Effector memory CD4-positive, alpha-beta T cell (primary cell): ENCODE measurements at places on chromosomes 7 and 10.
A peak's percentile ranks its signal among the peaks of the same experiment; 100 is the strongest.

- DNase-seq, result no peak
Observed at GRCh38 chr10:99612167-99612831, 7.9 kb downstream of the SLC25A28 start.

- DNase-seq, result no peak
Observed at GRCh38 chr10:29618341-29619171, 16.2 kb downstream of the SVIL start.

- peak; percentile 51 for DNase-seq
Observed at GRCh38 chr10:92690211-92690914, 608 bp downstream of the HHEX start.

- no peak for DNase-seq
Observed at GRCh38 chr7:99030951-99031350, 113.0 kb downstream of the SMURF1 start.

DNA sequence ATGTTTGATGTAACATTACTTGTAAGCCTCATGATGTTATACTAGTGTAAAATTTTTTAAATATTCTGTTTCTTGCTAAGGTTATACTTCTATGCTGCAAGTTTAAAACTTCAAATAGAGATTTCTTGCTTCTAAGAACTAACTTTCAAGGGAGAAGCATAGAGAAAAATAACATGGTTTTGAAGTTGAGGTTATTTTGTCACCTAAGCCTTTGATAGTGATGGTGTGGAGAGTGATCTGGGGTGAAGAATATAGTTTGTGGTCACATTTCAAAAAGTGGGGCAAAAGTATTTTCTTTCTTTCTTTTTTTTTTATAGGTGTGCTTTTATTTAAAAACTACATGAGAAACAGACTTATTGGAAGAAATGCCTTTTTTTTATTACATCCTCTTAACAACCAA lies 162.4 kb downstream of the GATA3 start:
- no peak for DNase-seq

- DNase-seq, result no peak
Observed at GRCh38 chr10:71761105-71761511, 12.2 kb downstream of the VSIR start.

DNA sequence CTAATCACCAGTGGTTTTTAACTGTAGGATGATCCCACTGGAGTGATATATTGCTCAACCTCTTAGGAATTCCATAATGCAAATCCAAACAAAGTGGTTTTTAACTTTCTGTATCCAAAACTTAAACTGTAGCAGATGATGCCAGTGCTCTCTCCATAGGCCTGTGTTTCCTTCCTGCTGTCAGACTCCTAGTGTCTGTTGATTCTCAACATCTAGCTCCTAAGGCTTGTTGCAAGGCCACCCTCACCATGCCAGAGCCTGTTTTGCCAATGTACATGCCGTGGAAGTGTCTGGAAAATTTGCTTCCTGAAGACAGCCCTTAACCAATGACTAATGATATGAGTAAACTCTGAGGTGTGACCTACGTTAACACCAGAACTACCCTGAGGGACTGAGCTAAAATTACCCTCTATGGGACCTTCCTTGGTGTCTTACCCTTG lies 39.3 kb downstream of the C1GALT1 start:
- no peak for DNase-seq

- no peak for DNase-seq
Observed at GRCh38 chr7:84339306-84339705, 144.7 kb upstream of the SEMA3A start.

DNA sequence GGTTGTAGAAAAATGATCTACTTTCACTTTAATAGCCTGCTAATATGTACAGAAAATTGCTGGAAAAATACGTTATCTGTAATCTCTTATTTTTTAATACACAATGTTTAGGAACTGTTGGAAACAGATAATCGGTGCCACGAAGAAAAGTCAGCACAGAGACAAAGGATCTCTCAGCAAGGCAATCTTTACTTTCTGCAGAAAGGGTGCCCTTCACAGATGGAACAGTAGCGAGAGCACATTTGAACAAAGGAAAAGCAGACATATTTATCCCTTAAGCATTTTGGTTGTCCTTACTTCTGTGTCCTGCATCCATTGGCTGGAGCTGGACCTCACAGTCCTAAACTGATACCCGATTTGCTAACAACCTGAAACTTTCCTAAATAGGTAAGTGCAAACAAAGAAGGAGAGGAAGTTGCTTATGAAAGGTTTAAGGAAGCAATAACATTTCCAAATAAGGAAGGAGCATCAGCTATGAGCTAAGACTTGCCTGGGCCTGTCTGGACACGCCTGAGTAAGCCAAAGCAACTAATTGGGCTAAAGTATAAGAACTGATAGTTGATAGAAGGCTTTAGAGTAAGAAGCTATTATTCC lies 640.0 kb downstream of the SH2D4B start:
- no peak for DNase-seq

DNA sequence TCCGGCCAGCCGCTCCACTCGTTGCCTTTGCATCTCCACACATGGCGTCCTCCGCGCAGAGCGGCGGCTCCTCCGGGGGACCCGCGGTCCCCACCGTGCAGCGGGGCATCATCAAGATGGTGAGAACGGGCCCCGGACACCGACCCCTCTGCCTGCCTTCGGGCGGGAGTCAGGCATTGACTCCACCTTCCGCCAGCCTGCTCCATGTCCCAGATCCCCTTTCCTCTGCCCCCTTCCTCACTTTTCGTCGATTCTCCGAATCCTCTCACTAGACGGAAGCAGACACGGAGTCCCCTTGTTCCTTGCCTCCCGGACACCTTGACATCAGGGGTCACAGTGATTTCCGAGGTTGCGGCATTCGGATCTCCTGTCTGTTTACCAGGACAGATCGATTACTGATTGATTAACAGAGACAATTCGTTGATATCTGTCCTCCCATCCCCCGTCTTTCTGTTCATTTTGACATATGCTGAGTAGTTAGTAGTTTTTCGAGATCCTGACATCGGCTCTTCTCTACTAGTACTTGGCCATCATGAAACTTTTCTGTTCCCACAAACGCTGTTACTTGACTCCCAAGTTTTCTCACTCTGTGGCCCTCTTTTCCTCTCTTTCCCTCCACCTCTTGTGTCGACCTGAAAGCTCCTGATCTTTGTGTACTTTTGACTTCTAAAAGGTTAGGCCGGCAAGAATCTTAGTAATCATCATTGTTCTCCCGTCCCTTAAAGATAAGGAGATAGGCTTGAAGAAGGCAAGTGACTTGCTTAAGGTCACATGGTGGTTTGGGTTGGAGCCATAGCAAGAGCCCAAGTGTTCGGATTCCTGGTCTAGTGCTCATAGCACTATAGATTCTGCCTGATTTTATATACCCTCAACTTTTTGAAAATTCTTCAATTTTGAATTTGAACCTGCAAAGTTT lies 597 bp downstream of the SND1 start:
- DNase-seq, result no peak

- DNase-seq, result no peak
Observed at GRCh38 chr10:72392571-72392970, 37.9 kb upstream of the DNAJB12 start.

DNA sequence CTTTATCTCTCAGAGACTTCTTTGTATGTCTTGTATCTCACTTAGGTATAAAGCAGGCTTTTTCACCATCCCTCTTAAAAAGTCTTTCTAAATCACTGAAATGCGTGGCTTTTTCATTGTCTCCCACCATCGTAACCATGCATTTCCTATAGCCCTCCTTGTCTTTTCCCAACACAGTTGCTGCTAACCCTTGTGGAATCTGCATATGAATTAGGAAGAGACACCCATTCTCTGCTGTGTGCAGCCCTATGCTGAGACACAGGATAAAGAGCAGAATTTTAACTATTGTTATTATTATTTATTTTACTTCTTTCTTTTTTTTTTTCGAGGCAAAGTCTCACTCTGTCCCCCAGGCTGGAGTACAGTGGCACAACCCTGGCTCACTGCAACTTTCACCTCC lies 804.3 kb upstream of the COBL start:
- no peak for DNase-seq

DNA sequence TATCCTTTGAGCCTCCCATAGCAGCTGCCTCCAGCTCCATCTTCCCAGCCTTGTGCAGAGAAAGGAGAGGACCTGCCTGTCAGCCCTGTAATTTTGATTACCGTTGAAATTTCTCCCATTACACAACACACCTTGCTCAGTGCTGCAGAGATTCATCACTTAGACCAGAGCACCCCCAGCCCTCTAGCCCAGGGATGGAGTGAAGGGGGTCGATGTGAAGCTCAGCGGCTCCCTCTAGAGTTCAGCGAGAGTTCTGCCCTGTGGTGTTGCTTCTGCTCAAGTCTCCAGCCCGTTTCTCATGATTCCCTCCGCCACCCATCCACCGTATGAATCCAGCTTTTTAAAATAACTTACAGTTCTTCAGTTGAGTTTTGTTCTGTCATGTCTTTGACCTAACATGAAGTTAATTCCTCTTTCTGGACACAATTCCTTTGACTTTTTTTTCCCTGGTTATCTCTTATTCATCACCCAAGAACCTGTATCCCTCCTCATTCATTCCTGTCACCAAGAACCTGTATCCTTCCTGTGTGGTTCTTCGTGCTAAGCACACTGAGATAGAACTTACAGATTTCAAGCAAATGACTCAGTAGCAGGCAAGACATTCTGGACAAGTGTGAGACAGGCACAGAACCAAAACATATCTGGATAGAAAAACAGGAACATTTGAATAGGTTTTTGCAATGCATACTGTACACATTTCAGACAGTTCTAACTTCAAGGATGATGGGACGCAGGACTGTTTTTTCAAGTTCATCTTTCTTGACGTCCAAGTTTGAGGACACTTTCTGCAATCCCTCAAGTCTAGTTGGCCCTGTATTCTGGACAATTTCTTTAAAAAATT lies 35.0 kb upstream of the ZNF32 start:
- no peak for DNase-seq

DNA sequence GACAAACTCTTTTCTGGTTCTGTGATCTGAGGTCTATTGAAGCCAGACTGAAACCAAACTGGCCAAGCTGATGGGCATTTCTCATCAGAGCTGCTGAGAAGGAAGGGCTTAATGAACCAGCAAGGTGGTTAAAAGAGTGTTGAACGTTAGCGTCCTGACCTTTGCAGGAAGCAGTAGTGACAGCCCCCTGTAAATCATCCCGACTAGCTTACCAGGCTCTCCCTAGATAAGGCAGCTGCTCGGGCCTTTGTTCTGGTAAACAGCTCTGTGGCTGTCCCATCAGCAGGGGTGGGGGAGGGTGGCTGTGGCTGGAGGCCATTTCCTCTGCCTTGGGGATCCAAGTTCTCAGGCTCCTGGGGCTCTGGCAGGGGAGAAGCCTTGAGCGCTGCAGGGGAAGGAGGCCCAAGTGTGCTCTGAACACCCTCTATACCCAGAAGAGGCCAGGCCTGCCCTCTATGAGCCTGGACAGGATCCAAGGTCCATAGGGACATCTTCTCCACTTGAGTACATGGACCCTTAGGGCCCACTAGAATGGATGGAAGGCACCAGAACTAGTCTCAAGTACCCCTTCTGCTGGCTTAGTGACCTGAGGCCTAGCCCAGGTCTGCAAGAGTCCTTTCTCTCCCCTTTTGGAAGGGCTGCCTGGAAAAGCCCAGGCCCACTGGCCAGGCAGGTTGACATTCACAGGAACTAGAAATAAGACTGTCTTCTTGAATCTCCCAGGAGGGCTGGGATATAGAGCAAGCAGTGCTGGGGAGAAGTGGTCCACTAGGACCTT lies 134.6 kb downstream of the ARHGAP22 start:
- no peak for DNase-seq

GRCh38 chr7:93228302-93228701 lies 2.0 kb upstream of the HEPACAM2 start:
- no peak for DNase-seq

DNA sequence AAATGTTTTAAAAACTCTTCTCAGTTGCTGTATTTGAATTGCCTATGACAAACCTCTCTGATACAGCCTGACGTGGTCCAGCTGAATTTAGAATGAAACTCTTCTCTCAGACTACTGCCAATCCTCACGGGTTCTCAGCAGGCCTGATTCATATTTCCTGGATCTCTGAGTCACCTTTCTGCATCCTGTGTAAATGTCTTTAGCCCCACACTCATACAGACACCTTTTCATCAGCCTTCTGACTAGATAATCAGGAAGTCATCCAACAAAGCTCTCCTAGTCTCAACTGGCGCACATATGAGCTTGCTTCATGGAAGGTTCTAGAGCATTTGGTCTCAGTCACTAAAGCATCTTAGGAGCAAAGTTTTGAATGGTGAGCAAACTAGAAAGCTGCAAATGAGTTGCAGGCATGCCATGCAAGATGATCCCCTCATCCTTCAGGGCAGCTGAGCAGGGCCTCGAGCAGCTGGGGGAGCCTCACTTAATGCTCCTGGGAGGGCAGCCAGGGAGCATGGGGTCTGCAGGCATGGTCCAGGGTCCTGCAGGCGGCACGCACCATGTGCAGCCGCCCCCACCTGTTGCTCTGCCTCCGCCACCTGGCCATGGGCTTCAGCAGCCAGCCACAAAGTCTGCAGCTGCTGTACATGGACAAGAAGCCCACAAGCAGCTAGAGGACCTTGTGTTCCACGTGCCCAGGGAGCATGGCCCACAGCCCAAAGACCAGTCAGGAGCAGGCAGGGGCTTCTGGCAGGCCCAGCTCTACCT lies 182.8 kb downstream of the ARHGAP12 start:
- no peak for DNase-seq

DNA sequence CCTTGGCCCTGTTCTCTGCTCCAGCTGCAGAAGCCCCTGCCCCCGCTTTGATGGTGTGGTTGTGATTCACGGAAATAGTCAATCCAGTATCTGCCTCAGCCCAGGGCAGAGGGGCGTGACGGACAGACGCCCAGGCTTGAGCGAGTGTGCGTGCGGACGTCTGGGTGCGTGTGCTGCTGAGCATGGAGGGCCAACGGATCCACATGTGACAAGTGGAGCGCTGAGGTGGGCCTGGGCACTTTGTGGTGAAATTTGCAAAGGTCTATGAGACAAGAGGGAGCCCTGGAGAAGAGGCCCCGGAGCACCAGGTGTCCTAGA lies 94.4 kb downstream of the WDR37 start:
- DNase-seq, result no peak

DNA sequence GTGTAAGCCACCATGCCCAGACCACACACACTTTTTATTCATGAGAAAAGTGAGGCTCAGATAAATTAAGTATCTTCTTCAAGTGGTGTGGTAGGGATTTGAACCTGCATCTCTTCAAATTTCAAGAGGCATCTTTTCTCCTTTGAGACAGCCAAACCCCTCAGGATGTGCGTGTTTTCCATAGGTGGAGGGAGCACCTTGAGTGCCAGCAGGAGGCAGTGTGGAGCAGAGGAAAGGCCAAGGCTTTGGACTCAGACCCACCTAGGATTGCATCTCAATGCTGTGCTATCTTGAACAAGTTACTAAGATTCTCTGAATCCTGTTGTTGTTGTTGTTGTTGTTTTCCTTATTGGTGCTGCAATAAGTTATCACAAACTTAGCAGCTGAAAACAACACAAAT lies 40.2 kb upstream of the MYL10 start:
- no peak for DNase-seq
